Activated CD4-positive, CD25-positive, alpha-beta regulatory T cell treated with anti-CD3 and anti-CD28 coated beads, Interleukin-2, amount 50 U/mL, for 72 hours (primary cell): ENCODE measurements at places on chromosomes 1 and 21.

GRCh38 chr1:168340781-168341482 is 60.3 kb downstream of the TBX19 start:
- DNase-seq = no peak

DNA sequence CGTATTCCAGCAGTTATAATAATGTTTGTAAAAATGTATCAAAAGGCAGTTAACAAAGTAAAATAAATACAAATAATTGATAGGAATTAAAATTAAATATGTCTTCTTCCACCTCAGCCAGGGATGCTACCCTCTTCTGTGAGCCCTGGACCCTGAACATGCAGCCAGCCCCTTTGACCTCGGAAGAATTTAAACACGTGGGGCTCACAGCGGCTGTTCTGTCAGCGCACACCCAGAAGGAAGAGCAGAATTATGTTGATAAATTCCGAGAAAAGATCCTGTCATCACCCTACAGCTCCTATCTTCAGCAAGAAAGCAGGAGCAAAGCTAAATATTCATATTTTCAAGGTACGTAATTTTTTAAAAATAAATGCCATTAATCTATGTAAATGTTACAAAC is 26.5 kb downstream of the UTS2 start:
- no peak for DNase-seq

DNA sequence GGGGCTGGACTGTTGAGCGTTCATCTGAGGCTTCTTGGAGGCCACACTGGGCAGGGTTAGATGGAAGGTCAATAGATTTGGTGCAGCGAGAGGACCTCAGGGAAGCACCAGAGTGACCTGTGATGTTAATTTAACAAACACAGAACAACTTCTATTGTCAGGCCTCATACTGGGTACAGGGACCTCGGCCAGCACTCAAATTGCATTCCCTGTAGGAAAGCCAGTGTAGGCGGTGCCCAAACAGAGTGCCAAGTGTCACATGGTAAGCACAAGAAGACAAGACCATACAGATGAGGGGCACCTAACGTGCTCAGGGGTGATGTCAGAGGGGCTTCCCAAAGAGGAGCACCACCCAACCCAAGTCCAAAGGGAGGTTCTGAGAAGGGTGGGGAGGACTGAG is 1.3 kb downstream of the TMEM269 start:
- DNase-seq = no peak

DNA sequence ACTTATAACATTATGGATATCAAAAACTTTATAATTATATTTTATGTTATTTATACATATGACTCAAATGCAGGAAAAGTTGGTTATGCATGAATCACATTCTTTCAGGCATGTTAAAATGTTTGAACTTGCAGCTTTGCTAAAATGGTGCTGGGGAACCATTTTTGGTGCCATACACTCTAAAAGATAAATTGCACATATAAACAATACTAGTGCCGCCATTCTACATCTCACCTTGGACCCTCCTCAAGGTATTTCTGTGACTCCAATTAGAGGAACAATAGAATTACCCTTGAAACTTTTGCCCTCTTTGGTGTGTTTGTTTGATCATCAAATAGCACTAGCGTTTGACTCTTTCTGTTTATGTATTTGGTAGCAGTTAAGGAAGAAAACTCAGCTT is 997 bp downstream of the PRKACB start:
- DNase-seq = no peak

- peak; percentile 16 for DNase-seq
Observed at GRCh38 chr1:53346814-53347176, 18.9 kb upstream of the LRP8 start.

- no peak for DNase-seq
Observed at GRCh38 chr1:214843281-214843680, 239.3 kb upstream of the KCNK2 start.

GRCh38 chr21:38740090-38740489 is 65.6 kb upstream of the ETS2 start:
- no peak for DNase-seq

DNA sequence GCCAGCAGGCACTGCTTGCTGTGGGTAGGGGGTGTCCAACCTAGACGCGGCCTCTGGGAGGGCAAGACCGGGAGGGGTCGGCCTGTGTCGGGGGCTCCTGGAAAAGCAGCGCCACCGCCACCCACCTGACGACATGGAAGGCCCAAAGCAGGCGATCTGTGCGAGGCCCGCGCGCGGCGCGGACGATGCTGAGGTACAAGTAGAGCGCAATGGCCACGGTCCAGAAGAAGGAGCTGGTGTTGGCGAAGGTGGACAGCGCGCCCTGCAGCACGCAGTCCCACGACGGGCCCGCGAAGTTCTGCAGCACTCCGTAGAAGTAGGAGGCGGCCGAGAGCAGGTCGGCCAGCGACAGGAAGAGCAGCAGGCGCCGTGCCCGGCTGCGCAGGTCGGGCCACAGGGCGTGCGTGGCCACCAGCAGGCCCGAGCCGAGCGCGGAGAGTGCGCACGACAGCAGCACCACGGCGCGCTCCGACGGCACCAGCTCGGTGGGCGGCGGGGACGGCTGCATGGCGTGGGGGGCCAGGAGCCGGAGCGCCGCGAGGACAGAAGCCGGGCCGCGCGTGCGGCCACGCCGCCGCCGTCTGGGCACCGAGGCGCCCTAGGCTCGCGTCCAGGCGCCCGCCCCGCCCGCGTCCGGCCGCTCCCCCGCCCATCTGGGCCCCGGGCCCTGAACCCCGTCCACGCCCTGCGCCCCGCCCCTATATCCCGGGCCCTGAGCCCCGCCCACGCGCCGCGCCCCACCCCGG is at the start of gene GPR157:
Gene GPR157 (minus strand): TSS at position 583 of the 746 bp plus-strand sequence. CDS start 75 bp downstream, at position 508.
- DNase-seq = peak; percentile 79

- no peak for DNase-seq
Observed at GRCh38 chr1:85584264-85584781, 3.8 kb downstream of the CCN1 start.
